ENCODE measurements at places on chromosomes 11 and 22.

GRCh38 chr11:94581926-94582325 lies 14.8 kb downstream of the PIWIL4 start:
- no peak for DNase-seq

GRCh38 chr11:64741375-64742086 lies 2.4 kb downstream of the RASGRP2 start:
- DNase-seq = no peak

GRCh38 chr22:19199479-19199878 lies 20.9 kb upstream of the SLC25A1 start:
- DNase-seq = no peak

- no peak for DNase-seq
These were observed 169.4 kb upstream of the SYT13 start for GRCh38 chr11:45455536-45455935.

DNA sequence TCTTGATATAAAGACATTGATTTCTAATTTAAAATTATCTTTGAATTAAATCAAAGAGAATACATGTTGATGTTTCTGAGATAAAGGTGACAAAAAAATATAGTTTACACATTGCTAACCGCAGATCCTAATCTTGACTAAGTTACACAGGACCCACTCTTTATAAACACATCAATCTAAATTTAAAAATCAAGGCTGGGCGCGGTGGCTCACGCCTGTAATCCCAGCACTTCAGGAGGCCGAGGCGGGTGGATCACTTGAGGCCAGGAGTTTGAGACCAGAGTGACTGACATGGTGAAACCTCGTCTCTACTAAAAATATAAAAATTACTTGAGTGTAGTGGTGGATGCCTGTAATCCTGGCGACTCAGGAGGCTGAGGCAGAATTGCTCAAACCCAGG lies 1.9 kb downstream of the ARFGAP3 start:
- no peak for DNase-seq

DNA sequence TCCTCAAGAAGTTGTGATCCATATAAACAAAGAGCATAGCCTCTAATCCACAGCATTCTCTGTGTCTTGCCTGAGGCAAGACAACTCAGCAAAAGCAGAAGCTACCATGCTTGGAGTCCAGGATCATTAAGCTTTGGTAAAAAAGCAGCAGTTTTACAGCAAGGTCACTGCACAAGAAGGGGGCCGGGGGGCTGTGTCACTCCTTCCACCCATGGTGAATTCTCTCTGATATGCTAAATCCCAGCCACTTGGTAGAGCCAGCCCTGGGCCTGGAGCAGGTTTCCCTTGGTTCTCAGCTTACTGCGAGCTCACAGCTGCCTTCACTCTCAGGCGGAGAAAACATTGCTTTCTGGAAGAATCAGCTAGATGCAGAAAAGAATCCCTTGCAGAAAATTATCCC lies 144.7 kb downstream of the TENM4 start:
- no peak for DNase-seq

- no peak for DNase-seq
These were observed 20.7 kb upstream of the CTTN start for GRCh38 chr11:70377645-70378044.

DNA sequence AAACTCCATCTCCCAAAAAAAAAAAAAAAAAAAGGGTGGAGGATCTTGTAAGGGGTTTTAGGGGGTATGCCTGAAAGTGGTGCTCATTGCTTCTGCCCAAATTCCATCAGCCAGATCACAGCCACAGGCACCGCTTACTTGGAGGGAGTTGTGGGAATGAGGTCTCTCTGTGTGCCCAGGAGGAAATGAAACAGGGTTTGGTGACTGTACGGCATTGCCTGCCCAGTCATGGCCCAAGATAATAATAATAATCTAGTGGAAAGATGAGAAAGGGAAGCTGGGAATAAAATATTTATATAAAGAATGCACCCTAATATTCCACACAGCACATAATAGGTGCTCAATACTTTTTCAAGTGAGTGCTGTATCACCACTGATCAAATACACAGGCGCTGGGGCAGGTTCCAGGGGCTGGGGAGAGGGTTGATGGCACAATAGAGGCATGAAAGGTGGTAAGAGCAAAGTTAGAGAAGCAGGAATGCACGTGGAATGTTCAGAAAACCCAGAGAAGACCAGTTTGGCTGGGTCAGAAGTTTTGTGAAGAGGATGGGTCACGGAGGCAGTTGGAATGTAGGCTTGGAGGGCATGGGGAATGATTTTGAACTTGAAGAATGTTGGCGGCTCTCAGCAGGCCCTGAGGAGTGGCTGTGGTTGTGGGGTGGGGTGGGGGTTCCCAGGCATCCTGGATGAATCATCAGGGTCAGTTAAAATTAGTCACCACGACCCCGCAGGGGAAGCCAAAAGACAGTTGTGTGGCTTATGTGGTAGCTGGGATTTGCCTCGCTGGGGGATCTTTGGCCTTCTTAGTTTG lies 12.5 kb upstream of the MB start:
- peak; percentile 34 for DNase-seq

DNA sequence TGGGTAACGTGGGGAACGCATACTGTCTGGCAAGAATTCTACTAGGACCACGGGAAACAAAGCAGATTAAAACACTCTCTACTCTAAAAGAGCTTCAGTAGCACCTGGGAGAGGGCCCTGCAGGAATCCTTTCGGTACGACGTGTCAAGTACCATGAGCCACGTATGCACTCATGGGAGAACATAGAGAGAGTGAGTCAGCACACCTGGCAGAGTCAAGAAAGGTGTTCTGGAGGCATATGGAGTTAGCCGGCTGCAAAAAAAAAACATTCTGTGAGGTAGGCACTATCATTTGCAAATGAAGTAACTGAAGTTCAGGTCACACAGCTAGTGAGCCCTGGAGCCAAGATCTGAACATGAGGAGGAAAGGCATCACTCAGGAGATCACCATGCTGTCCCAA lies 71.1 kb upstream of the BID start:
- DNase-seq = no peak

DNA sequence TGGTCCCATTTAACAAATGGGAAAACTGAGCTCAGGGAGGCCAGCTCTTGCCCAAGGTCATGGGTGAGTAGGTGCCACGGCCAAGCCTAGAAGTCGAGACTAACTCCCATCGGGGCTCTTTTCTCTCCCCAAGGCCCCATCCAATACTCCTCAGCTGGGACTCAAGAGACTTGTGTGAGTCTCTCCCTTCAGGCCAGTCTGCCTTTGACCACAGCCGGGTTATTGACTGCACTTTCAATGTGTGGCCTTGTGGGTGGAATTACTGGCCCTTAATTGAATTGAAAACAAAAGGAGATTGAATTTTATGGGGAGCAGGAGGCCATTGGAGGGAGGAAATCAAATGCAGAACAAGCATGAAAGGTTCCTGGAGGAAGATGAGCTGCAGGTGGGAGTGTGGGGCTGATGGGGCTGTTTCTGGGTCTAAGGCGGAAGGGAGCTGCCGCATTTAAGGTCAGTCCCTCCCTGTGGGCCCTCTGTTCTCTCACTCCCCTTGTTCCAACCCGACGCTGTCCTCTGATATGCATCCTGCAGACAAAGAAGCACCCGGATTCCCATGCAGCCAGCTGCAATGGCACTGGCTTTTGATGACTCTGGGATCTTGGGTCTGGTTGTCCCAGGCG lies 552.8 kb downstream of the MIAT start:
- no peak for DNase-seq

DNA sequence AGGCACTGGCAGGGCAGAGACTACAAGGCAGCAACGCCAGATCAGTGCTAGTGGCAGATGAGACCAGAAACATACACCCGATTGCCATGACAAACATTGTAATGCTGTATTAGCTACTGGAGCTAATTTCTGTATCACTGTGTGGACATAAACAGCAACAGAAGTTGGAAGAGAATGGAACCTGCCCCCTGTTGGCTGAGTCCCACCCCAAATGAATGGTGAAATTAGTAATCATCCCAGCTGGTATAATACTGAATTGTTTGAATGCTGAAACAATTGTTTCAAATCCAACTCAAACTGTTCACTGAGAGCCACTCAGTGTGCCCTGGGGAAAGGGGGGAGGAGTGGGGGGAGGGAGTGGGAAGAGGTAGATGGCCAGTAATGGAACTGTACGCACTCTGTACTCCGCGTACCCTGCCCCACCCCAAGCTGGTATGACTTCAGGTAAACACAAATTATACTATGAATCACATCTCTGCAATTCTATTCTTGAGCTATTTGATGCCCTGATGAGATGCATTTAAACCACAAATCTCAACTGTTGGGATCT lies 11.2 kb upstream of the BIRC3 start:
- no peak for DNase-seq

DNA sequence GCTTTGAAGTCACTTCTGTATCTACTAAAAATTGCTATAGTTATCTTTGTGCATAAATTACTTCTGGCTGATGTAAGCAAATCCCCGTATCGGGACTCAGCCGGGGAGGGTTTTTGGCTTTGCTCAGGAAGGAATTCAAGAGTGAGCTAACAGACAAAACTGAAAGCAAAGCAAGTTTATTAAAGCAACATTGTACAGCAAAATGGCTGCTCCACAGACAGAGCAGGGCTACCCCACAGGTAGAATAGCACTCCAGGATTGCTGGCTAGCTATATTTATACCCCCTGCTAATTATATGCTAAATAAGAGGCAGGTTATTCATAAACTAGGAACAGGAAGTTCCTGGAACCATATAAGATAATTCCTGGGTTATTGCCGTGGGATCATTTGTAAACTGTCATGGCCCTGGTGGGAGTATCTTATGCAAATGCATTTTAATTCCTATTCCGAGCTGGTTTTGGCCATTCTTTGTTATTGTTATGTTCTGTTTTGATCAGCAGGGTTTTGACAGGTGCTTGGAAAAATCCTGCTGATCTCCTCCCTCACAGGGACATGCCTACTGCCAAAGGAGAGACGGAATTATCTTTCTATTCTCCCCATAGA lies 15.2 kb downstream of the MIF start:
- DNase-seq = no peak

DNA sequence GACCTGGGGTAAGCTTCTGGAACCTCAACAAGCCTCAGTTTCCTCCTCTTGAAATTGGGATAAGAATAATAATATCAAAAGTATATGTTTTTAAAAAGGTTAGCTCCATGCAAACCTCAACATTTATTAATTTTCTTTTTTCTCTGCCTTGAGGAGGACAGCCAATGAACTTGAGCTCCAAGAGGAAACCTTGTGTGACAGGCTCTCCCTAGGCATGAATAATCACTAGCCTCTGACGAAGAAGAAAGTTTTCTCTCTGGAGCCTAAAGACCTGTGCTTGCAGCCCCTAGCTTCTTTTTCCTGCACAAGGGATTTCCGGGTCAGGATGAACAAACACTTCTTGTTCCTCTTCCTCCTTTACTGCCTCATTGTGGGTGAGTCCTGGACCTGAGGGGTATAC lies at the start of gene PATE3:
PATE3 (plus strand) TSS at position 301 of the 400 bp plus-strand sequence; CDS start at position 326, 25 bp downstream.
- no peak for DNase-seq

GRCh38 chr22:30457981-30458380 lies 13.8 kb downstream of the SEC14L3 start:
- no peak for DNase-seq

- DNase-seq = no peak
These were observed 1.4 kb downstream of the TNKS1BP1 start for GRCh38 chr11:57323167-57323854.

- DNase-seq = no peak
These were observed 236.5 kb downstream of the ST3GAL4 start for GRCh38 chr11:126591966-126592489.

DNA sequence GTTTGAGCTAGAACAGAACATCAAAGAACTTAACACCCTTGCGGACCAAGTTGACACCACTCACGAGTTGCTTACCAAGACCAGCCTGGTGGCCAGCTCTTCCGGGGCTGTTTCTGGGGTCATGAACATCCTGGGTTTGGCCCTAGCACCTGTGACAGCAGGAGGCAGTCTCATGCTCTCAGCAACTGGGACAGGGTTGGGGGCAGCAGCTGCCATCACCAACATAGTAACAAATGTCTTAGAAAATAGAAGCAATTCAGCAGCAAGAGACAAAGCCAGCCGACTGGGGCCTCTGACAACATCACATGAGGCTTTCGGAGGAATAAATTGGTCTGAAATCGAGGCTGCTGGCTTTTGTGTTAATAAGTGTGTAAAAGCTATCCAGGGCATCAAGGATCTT lies 8.7 kb downstream of the APOL5 start:
- DNase-seq = no peak

- no peak for DNase-seq
These were observed 18.1 kb downstream of the TSPAN32 start for GRCh38 chr11:2319791-2320472.

DNA sequence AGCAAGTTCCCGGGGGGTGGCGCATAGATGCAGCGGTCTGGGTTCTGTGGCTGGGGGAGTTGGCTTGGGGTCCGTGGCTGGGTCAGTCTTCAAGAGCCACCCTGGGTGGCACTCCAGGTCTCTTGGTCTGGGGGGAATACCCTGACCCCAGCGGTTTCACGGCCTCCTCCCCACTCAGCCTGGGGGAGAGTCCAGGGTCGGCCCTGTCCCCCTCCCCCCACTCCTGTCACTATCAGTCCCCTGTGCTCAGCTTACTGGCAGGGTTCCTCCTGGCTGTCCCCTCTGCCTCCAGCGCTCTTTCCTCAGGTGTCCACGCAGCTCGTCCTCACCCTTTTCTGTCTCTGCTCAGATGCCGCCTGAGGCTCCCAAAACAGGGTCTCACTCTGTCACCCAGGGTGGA lies 68.5 kb upstream of the PARVG start:
- no peak for DNase-seq

DNA sequence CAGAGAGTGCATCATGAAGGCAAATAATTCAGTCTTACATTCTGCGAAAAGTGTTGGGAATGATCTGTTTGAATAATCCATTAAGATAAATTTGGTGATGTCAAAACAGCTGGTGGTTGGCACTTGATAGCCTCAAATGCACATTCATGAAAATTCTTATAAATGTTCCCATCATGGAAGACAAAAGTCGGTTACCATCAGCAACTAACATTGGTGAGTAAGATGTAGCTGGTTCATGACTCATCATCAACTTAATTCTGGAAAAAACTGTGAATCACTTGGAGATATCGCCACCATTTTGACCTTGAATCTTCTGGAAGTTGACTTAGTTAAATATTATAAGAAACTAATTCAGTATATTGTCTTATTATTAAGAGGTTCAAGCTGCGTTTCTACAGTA lies 11.2 kb downstream of the CRYBB1 start:
- DNase-seq = no peak

GRCh38 chr11:75735181-75735845 lies 17.7 kb downstream of the MOGAT2 start:
- no peak for DNase-seq

DNA sequence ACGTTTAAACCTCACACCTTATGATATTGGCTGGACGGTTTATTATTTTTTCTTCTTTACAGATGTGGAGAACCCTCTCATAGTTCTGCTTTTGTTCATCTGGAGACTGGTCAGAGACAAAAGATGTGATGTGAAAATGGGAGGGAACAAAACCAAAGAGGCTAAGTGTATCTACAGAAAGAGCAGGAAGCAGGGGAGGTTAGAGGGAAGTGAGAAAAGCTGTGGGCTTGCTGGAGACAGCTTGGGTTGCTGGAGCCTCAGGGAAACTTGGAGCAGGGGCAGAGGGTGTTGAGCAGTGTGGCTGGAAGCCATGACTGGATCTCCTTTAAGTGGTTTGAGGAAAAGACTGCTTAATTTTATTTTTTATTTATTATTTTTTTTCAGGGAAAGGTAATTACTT lies 79.0 kb upstream of the SNX19 start:
- DNase-seq = no peak

GRCh38 chr22:48717076-48717810 lies 1110.4 kb downstream of the BRD1 start:
- DNase-seq = no peak

- peak; percentile 69 for DNase-seq
These were observed 2.1 kb downstream of the NRIP3 start for GRCh38 chr11:9001736-9002135.

- DNase-seq = no peak
These were observed 78.3 kb downstream of the LARGE1 start for GRCh38 chr22:33842006-33842354.

Measured in hematopoietic multipotent progenitor cell treated with erythropoietin and hydrocortisone succinate and interleukin-3 and kit ligand, for 6 days (in vitro differentiated cells).